ENCODE measurements at places on chromosomes 11 and 22. TPM values are rescaled to one million over a fixed set of nuclear protein-coding genes. Genes with fewer than 3 reads are reported as not detected.

Gene DSCAML1
- 0.31 TPM for total RNA-seq

Gene RFPL1
- total RNA-seq = not detected

Gene LRRC32
- total RNA-seq = not detected

Gene APOA1
- not detected for total RNA-seq

Gene MOGAT2
- not detected for total RNA-seq

Gene TP53I11
- 72.6 TPM for total RNA-seq

Gene GVQW3
- total RNA-seq = 2.1 TPM

Gene PIWIL4
- total RNA-seq = 8.7 TPM

Gene DNAJB7
- not detected for total RNA-seq

Gene NELL1
- not detected for total RNA-seq

Gene CARD18
- not detected for total RNA-seq

Gene RELT
- total RNA-seq = 20.9 TPM

Gene RIMBP3B
- not detected for total RNA-seq

Gene SOX6
- total RNA-seq = 3.0 TPM

Gene P2RX6
- total RNA-seq = 1.0 TPM

Gene PAK1
- 64.3 TPM for total RNA-seq

Gene FOLH1
- not detected for total RNA-seq
